ENCODE measurements at places on chromosomes 5 and 9.

DNA sequence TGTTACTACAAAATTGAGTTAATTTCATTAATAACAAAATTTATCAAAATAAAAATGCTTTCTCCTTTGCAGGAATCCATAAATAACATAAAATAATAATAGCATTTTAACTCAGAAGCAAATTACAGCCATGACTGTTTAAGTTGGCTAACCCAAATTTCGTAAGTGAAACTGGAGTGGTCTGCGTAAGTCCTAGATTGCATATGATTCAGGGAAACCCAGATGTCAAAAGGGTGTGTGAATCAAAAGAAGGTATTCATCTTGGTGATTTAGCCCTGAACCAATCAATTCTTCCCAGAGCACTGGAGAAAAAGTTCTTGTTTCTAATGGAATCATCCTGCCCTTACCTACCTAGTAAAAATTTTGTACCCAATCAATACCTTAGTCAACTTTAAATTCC lies 547.6 kb downstream of the RAB3C start:
- DNase-seq: no peak

- peak; percentile 23 for DNase-seq
Measured at GRCh38 chr5:172454358-172455086, at the start of gene SH3PXD2B. Gene SH3PXD2B (minus strand): TSS chr5:172454525. CDS start chr5:172454352, 173 bp downstream.

GRCh38 chr9:76810377-76810957 lies 46.2 kb downstream of the PCA3 start:
- no peak for DNase-seq

DNA sequence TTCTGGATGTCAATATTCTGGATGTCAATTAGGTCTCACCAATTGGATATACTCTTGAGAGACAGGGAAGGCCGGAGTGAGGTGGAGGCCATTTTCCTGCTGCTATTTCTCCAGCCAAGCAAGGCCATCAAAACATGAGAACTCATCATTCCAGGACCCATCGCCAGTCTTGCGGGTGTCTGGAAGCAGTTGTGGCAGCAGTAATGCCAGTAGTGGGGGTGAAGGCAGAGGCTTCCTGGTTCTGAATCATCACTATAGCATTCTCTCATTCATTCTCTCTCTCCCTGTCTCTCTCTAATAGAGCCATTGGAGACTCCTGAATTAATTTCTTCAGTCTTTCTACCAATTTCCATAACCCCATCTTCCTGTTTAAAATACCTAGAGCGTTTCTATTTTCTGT lies 71.8 kb downstream of the EGFLAM start:
- no peak for DNase-seq

GRCh38 chr5:179275941-179276837 lies 69.1 kb downstream of the ADAMTS2 start:
- no peak for DNase-seq

DNA sequence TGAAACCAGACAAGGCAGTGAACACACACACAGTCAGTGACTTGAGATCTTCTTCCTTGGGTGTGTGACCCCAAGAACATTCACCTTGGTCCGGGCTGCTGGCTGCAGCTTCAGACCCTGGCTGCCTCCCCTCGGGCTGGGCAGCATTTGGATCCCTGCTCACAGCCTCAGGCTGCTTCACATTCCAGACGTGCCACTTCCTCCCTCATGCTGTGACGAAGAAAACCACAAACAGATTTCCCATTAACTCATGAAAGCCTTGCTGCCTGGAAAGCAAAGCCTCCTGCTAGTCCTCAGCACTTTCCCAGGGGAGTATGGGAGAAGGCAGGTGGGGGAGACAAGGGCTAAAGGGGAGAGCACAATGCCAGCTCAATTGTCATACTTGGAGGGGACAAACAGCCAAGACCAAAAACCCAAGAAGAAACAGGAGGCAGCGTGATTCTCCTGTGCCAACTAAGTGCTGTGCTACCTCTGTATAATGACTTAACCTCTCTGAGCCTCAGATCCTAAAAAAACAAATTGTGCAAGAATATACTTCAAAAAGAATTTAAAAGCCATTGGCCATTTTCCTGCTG lies 594.6 kb upstream of the BRINP1 start:
- DNase-seq: peak; percentile 19

DNA sequence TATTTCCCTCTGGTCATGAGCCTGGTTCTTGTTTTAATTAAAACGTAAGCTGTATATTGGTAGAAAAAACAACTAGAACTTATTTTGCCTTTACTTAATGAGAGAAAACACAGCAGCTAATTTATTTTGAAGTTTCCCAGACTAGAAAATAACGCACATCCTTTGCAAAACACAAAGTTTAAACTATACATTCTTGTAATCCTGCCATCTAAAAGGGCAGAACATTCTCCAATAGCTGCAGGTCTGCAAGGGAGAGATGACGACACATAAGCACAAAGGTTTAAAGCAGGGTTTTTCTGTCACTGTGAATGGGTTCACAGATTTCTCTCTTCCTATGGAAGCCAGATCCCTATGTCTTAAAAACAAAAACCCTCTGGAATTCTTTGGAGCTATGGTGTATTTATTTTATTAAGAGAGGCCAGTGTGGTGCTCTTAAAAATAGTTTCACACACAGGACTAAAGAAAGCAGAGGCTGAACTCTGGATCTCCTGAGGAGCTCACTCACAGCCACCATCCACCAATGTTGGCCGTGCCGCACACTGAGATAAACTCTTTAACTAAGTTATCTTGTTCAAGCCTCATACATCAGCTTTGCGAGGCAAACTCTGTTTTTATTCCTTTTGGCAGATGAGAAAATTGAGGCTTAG lies 82.4 kb downstream of the SNCAIP start:
- no peak for DNase-seq

DNA sequence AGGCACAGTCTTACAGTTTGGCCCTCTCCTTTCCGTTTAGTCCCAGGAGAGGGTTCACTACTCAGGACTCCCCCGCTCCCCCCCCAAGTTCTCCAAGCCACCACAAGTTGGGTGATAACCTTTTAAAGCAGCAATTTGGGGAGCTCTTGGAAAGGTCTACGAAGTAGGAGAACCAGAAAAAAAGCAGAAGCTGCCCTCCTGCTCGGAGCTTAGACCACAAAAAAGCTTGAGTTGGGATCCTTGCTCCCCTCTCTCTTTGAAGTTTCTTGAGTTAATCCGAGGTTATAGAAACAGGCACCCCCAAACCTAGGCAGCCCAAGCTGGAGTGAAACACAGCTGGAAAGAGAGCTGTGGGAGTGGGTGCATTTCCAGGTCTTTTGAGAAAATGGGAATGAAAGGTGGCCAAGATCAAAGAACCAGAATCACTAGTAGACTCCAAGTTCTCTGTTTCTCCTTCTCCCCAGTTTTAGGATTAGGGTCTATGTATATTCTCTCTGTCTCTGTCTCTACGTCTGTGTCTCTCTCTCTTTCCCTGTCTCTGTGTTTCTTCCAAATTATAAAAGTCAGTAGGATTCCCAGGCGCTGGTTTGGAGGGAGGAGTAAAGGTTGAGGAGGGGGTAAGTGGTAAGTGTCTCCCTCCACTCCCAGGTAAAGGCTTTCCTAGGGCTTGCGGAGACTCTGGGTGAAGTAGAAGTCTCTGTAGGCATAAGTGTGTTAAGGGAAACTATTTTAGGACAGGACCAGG lies 2.8 kb downstream of the LHX2 start:
- no peak for DNase-seq

DNA sequence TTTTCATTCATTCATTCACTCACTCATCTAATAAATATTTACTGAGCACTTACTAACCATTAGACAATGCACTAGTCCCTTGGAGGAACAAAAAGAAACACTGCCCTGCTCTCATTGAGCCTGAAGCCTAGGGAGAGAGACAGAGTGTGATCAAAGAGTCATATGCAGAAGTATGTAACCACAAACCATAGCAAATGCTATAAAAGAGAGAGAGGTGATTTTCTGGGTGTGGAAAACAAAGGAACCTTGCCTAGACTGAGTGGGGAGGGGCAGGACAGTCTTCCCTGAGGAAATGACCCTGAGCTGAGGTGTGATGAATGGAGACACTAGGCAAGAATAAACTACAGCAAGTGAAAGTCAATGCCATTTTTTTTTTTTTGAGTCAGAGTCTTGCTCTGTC lies 10.8 kb upstream of the ADRA1B start:
- DNase-seq: no peak

DNA sequence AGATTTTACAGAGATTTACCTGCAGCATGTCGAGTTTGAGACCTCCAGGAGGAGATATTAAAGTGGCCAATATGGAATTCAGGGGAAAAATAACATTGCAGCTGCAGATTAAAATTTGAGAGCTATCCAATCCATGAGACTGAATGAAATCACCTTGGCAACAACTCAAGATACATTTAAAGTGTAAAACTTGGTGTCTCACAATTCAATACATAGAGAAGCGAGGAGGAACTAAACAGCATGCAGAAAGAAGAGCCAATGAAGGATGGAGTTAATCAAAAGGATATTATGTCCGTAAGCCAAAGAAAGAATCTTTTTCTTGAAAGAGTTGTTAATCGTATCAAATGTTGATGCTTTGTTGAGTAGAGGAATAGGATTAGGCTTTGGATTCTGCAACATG lies 455.1 kb downstream of the CDH18 start:
- no peak for DNase-seq

DNA sequence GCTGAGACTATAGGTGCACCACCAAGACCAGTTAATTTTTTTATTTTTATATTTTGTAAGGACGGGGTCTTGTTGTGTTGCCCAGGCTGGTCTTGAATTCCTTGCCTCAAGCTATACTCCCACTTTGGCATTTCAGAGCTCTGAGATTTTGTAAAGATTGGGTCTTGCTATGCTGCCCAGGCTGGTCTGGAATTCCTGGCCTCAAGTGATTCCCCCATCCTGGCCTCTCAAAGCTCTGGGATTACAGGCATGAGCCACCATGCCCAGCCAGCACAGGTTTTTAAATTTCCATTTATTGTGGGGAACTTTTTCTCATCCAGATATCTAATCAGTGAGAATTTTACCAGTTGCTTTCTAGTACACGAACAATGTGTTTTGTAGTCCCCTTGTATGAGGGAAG lies 156.1 kb upstream of the VLDLR start:
- DNase-seq: no peak

GRCh38 chr9:81622471-81623255 lies 66.7 kb downstream of the TLE1 start:
- no peak for DNase-seq

GRCh38 chr5:14407051-14407450 lies 174.5 kb upstream of the OTULINL start:
- no peak for DNase-seq

- DNase-seq: no peak
Measured at GRCh38 chr5:135811007-135811406, 23.5 kb upstream of the SLC25A48 start.

GRCh38 chr9:107999890-108000289 lies 510.3 kb upstream of the KLF4 start:
- DNase-seq: no peak

GRCh38 chr5:39302472-39302871 lies 61.8 kb downstream of the C9 start:
- no peak for DNase-seq

- DNase-seq: no peak
Measured at GRCh38 chr9:34628656-34629490, at the start of gene ARID3C. Gene ARID3C (minus strand): TSS chr9:34629066. CDS start chr9:34628014, 1,052 bp downstream.

DNA sequence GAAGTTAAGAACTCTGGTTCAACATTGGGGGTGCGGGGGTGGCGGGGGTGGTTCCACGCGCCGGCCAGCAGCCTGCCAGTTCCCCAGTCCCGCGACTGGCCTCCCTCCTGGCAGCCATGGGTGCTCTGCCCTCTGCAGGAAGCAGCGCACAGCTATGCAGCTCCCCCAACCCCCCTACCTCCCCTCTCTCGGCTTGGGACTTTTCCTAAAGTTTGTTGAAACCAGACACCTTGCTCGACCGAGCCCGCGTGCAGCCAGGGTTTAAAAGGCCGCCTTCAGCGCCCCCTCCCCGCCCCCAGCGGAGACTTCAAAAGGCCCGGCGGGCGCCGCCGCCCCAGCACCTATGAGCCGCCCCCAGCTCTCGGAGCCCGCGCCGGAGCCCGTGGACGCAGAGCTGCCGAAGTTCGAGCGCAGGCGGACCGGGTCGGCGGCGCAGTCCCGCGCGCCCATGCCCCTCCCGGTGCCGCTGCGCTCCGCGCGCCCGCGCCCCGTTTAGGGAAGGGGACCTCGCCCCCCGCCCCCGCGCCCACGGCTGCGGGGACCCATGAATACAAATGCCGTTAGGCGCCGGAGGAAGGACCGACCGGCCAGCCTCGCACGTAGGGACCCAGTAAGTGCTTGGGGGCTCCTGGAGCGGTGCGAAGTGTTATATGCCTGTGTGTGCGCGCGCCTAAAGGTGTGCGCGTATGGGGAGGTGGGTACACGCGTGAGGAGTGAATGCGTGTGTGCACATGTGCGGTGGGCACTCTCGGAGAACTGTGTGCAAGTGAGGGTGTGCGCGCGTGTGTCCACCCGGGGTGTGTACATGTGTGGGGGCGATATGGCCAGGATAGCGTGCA lies 1.4 kb upstream of the COL27A1 start:
- DNase-seq: no peak

- no peak for DNase-seq
Measured at GRCh38 chr5:129249886-129250285, 155.3 kb downstream of the ISOC1 start.

- DNase-seq: no peak
Measured at GRCh38 chr9:115775659-115776058, 377.9 kb upstream of the PAPPA start.

GRCh38 chr5:149381986-149382338 lies 2.9 kb upstream of the IL17B start:
- DNase-seq: no peak

DNA sequence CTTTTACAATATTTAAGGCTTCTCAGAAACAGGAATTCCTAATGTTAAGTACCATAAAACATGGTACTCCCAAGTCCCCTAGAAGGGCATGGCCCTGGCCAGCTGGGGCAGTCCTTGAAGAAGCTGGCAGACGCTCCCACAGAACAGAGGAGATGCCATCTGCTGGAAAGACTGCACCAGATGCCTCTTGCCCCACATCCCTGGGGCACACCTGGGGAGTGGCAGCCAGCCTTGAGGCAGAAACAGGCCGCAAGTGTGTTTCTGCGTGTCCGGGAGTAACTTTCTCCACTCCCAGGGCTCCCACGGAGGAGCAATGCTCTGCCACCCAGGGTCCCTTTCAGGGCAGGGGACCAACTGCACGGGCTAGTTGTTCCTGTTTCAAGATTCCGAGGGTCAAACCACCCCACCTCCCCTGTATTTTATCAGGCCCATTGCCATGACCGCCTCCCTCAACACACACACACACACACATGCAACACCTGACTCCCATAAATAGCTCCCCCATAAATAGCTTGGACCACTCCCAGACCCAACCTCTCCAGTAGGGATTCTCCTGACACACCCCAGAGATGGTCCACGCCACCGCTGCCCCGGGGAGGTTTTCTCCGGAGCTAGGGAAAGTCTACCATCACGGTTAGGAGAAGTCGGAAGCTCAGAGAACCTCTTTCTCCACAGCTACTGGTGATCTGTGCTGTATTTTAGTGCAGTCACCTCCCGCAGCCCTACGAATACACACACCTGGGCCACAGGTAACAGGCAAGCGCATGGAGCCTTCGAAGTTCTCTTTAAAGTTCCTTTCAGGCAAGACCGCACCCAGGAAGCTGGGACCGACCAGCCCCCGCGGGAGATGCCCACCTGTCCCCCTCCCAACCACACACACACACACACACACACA lies 1.5 kb downstream of the SPOCK1 start:
- DNase-seq: no peak
